GM10248 (cell line): ENCODE measurements at places on chromosomes 3 and 15.
A peak's percentile ranks its signal among the peaks of the same experiment; 100 is the strongest.

GRCh38 chr15:42553554-42553953 is 4.9 kb downstream of the HAUS2 start:
- DNase-seq, result no peak

- DNase-seq, result no peak
Measured at GRCh38 chr3:38117163-38117716, 19.7 kb downstream of the ACAA1 start.

- DNase-seq, result no peak
Measured at GRCh38 chr3:139118835-139119234, 74.1 kb upstream of the PRR23C start.

GRCh38 chr15:65354835-65355172 is 23.0 kb downstream of the IGDCC3 start:
- DNase-seq, result no peak

DNA sequence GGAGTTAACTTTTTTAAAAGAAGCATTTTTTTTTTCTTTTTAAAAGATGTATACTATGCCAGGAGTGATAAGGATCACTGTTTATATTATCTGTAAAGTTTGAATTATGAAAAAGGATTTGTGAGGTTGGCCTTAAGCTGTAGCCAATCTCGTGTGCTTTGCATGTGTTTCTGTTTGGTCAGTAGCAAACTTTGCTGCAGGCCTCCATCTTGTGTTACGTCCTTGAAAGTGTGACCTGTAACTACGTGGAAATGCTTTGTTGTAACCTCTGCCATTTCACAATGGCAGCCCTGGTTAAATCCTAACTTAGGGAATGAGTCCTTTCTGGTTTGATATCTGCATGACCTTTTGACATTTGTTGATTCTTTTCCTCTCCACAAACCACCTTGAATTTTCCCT is 1345.6 kb downstream of the NSUN3 start:
- DNase-seq, result no peak

DNA sequence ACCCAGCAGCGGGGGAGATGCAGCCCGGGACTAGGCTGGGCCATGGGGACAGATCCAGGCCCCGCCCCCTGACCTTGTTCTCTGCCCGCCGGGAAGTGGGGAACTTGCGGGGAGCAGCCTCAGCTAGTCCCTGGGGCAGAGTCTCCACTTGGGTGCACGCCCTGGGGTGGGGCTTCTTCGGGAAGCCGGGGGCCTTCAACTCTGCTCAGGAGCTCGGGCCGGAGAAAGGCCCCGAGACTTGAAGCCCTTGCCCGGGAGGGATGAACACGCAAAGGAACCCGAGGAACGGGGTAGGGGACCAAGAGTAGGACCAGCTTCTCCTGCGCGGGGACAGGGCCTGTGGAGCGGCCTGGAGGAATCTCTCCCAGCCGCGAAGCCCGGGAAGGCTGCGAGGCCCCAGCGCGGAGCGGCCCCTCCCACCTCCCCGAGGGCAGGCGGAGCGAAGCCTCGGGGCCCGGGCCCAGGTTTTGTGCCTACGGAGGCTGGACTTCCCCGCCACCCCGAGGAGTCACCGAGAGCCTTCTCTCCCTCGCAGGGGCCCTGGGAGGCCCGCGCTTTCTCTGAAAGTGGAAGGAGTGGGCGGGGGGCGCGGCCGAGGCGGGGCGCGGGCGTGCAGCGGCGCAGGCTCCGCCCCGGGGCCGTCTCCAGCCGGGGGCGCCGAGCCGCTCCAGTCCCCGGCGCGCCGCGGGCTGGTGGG is at the start of gene ITPKA:
TSS of gene ITPKA (plus strand) at position 670 of the 697 bp plus-strand sequence. CDS start 54 bp downstream, outside the sequence.
- DNase-seq, result peak; percentile 95

DNA sequence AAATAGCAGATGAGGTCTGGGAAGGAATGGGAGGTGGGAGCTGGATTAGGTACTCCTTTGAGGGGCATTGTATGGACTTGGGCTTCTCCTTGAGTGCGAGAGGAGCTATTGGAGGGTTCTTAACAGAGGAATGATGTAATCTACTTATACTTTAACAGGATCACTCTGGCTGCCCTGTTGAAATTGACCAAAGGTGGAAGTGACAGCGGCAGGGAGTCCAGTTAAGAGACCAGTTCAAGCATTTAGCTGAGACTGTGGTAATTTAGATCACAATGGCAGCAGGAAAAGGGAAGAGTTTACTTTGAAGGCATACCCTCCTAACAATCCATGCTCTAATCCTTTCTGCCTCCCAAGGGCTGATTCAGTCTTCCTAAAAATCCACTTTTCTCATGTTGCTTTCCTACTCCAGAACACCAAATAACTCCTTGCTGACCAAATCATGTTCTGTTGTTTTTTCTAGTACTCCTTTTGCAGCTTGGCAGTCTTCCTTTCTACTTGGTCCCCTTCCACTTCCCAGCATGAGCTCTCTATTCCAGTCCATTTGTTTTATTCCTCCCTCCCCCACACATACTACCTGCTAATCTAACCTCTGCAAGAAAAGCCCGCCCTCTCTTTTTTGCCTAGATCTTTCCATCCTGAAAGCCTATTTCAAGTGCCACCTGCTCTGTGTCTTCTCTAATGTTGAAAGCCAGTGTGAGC is 139.4 kb downstream of the NECTIN3 start:
- DNase-seq, result no peak

DNA sequence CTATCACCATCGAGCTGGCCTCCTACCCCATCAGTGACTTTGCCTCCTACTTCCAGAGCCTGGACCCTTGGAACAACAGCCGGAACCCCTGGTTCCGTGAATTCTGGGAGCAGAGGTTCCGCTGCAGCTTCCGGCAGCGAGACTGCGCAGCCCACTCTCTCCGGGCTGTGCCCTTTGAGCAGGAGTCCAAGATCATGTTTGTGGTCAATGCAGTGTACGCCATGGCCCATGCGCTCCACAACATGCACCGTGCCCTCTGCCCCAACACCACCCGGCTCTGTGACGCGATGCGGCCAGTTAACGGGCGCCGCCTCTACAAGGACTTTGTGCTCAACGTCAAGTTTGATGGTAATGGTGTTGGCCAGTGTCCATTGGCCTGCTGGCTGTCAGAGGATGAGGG is 6.1 kb downstream of the GRM2 start:
- no peak for DNase-seq

DNA sequence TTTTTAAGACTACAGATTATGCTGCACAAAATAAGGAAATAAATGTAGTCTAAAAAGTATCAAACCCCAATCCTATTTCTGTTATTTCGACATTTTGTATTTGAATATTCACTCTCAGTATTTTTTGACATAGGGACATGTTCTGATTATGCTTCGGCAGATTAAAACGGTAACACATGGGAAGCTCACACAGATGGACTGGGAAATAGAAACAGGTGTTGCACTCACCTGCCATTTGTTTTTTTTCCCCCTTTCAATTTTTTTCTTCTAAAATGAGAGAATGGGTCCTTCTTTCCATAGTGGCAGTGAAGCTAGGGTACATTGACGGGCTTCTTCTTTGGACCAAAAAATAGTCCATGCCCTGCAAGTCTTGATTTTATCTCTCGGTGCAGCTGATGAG is 163.1 kb downstream of the MYRIP start:
- no peak for DNase-seq

DNA sequence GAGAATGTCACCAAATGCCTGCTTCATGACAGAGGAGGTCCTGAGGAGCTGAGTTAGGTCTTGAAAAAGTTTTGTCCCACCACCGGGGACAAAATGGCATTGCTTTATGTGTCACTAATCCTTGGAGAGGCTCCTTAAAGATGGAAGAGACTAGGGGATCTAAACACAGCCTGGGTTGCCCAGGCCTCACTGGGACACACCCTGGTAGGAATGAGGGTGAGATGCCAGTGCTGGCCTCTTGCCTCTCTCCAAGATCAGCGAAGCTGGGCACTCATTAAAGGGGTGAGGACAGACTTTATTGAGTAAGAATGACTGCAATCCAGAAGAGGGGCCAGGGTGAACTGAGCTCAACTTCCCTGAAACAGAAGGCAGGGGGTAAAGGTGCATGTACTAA is 58.5 kb upstream of the KLF13 start:
- DNase-seq, result peak; percentile 10

- no peak for DNase-seq
Measured at GRCh38 chr15:54594115-54594514, 602.6 kb downstream of the RSL24D1 start.
